Activated naive CD4-positive, alpha-beta T cell treated with anti-CD3 and anti-CD28 coated beads, Interleukin-2, amount 50 U/mL, for 72 hours (primary cell): ENCODE measurements at places on chromosomes 7 and 10.

DNA sequence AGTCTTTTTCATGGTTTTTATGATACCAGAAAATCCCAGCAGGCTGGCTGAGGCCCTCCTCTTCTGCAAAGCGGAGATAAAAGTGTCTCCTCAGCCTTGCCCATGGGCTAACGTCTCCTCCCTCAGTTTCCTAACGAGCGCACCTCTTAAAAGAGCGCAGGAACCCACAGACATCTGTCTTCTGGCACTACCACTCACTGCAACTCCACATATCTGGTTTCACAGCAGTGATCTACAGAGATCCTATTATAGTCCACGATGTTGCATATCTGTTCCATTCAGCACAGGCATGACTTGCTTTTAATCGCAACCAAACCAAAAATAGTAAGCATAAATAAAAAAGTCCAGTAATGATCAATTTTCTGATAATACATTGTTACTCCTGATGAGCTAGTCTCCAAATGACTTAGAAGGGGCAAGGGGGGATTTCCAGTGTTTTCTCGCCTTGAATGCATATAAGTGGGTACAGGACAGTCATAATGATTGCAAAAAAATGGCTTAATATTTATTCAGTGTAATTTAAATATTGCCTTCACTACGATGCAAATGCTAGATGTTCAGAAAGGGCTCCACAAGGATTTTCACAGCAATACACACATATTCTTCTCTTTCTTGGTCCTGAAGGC is 20.9 kb downstream of the ANKRD22 start:
- no peak for DNase-seq

GRCh38 chr10:75428434-75429158 is 2.8 kb upstream of the LRMDA start:
- DNase-seq, result no peak

- DNase-seq, result no peak
These were observed 31.2 kb upstream of the MSRB2 start for GRCh38 chr10:23063973-23064812.

- DNase-seq, result no peak
These were observed 36.6 kb downstream of the SLC25A28 start for GRCh38 chr10:99583687-99584086.
